Left lung (tissue), 14 donors: ENCODE measurements at places on chromosomes 6 and 20. TPM values are rescaled to one million over a fixed set of nuclear protein-coding genes. Genes with fewer than 3 reads are reported as not detected.

SDHAF4 gene
- total RNA-seq, result 9.5 TPM

RBM24 gene
- total RNA-seq, result 0.97 TPM

TAGAP gene
- 15.1 TPM for total RNA-seq

CLDN20 gene
- not detected for total RNA-seq

- no peak for DNase-seq
Observed at GRCh38 chr6:167543602-167544497, 219.0 kb downstream of the TTLL2 start.

DNA sequence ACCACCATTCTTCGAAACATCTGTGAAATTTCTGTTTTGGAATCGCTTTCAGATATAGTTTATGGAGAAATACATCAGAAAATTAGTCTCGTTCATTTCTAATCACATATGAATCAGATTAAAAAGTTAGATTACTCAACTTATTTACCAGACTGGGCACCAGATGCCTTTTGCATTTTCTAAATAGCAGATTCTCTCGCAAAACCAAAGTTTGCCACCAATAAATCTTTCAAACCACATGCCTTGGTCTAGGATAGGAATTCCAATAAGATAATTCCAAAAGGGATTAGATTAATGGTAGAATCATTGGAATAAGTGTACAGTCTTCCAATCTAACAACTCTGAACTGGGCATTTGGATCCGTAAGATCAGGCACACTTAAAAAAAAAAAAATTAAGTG is 160.4 kb upstream of the TAB2 start:
- no peak for DNase-seq

- no peak for DNase-seq
Observed at GRCh38 chr20:10665027-10665561, 8.7 kb downstream of the JAG1 start.

DNA sequence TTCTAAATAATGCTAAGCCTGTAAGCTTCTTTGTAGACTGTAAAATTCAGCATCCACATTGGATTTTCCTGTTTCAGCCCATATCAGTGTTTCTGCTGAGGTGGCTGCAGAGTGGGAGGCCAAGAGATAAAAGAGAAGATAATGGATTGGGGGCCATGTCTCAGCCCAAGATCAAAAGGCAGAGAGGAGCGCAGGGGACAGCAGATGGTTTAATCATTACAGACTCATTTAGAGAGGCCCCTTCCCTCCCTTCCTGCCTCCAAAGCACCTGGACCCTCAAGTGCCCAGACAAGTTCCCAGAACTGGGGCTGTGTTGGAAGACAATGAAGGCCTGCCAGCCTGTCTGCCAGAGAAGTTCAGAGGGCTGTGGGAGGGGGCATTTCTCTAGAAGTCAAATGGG is 20.4 kb upstream of the CTNNBL1 start:
- DNase-seq, result no peak

DNA sequence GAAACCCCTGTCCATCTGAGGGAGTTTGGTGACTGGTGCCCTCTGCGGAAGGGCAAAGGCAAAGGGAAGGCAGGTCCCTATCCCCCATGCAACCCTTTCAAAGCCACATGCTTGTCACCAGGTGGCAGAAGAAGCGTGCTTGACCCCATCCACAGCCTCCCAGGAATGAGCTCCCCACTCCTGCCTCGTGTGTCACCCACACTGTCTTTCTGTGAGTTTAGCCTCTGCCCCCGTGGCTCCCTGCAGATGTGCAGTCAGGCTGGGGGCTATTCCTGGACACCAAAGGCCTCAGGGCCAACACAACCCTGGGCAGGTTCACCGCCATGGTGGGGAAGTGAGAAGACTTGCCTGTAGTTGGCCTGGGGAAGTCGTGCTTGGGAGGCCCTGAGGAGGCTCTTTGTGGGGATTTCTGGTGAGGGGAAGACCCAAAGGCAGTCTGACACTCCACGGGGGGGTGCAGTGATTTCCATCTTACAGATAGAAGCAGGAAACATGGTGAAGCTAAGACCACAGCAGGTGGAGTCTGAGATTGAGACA is 16.6 kb upstream of the PCMTD2 start:
- DNase-seq, result no peak

DNA sequence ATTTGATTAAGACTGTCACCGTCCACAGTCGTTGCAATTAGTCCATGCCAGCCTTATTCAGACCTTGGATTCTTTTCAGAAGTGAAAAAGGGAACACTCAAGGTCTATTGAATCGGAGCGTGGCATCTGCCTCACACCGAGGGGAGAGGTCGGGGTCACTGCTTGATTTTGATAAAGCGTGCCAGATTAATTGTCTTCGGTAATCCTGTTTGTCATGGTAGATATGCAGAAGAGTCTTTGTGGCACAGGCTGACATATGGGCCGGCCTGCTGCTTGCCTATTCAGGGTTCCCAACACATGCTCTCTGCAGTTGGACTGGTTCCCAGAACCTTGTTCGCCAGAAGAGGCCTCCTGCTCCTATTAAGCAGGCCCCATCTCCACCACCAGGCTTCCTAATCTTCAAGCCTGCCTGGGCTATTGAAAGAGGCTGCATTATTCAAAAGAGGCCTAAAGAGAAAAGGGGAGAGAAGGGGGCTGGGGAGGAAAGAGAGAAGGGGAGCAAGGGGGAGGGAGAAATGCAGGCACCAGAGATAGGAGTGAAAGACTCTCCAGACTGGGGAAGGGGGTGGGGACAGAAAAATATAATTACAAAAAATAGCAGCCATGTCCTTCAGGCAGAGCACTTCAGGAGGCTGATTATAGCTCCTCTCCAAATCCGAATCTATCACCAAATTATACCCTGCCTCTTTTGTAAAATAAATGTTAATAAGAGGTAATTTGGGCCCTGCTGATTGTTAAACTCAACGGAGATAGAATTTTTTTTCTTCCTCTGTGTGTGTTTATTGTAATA is 611.3 kb downstream of the HDGFL1 start:
- DNase-seq, result peak; percentile 76

- DNase-seq, result no peak
Observed at GRCh38 chr6:74956559-74957428, 249.1 kb downstream of the COL12A1 start.

DNA sequence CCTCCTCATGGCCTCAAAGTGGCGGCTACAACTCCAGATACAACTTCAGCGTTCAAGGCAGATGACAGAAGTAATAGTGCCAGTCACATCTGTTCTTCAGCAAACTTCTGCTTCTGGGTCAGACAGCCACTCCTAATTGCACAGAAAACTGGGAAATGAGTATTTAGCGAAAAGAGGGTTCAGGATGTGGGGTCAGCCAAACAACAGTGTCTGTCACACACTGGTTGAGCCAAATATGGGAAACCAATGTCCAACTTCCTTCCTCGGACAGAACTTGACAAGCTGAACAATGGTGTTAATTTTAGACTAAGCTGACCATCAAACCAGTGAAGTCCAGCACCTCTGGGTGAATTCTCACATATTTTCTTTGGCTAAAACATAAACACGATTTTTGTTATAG is 22.1 kb downstream of the NUDT3 start:
- no peak for DNase-seq

DNA sequence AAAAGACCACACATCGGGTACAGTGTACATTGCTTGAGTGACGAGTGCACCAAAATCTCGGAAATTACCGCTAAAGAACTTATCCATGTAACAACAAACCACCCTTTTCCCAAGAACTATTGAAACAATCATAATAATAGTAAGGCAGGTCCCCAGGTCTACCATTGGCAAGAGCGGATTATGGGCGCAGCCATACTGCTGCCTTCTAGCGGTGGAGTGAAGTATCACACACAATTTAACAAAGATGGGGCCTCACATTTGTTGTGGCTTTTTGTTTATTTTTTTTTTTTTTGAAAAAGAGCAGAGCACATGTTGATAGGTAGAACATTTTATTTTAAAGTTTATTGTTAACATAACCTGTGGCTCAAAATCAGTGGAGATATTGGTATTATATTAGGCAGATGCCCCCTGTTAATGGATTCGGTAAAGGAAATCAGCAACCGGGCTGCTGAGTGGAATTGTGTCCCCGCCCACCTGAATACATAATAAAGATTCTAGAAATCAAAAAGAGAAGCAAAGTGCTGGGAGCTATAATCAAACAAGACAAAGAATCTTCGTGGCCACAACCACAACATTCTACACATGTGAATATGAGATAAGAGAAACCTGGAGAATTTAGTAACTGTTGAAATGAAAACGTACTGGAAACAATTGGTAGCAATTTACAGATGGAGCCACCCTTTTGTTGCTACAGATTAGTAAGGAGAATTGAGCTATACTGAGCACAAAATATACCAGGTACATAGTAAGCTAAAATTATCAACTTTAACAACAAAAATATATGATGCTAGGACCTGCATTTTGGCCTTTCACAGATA is 94.2 kb upstream of the EXOC2 start:
- DNase-seq, result no peak
